ENCODE measurements at places on chromosomes 1 and 21. TPM values are rescaled to one million over a fixed set of nuclear protein-coding genes. Genes with fewer than 3 reads are reported as not detected.

- no peak overlapping the region for H3K27ac ChIP-seq
- DNase-seq: no peak
- H3K27me3 ChIP-seq: peaks cover 93% of the 10 kb centered on the region
- H3K4me3 ChIP-seq: no peak overlapping the region
- H3K36me3 ChIP-seq: no peaks in the 10 kb centered on the region
- no peaks in the 10 kb centered on the region for H3K4me1 ChIP-seq
Observed at GRCh38 chr1:22606161-22606560, 30.3 kb upstream of the C1QA start.

DNA sequence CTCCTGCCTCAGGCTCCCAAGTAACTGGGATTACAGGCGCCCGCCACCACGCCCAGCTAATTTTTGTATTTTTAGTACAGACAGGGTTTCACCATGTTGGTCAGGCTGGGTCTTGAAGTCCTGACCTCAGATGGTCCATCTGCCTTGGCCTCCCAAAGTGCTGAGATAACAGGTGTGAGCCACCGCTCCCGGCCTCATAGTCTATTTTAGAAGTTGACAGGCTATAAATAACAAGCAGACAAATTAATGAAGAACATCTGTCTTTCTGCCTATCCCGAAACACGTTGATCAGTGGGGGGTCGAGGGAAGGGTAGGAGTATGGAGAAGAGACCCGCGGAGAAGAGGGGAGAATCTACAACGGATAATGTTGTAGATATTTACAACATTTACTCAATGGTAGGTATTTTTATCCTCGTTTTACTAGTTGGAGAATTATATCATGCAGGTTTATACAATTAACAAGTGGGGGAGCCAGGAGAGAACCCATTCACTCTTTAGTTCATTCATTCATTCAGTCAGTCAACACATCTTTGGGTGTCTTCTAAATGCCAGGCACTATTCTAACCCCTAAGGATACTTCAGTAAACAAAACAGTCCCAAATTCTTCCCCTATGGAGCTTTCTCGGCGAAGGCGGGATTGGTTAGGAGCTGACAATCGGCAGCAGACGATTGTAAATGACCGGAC, 497 bp upstream of the IFNAR2 start:
- peak overlapping the region; percentile 96 for H3K27ac ChIP-seq
- H3K27me3 ChIP-seq: no peaks in the 10 kb centered on the region
- peak overlapping the region; percentile 99 for H3K4me3 ChIP-seq
- H3K4me1 ChIP-seq: peaks cover 22% of the 10 kb centered on the region
- no peaks in the 10 kb centered on the region for H3K36me3 ChIP-seq

GRCh38 chr1:222522105-222522915, 25.6 kb downstream of the HHIPL2 start:
- no peak overlapping the region for H3K27ac ChIP-seq
- no peak overlapping the region for H3K4me3 ChIP-seq
- no peaks in the 10 kb centered on the region for H3K27me3 ChIP-seq

CCDC190 gene
- not detected for total RNA-seq

DNA sequence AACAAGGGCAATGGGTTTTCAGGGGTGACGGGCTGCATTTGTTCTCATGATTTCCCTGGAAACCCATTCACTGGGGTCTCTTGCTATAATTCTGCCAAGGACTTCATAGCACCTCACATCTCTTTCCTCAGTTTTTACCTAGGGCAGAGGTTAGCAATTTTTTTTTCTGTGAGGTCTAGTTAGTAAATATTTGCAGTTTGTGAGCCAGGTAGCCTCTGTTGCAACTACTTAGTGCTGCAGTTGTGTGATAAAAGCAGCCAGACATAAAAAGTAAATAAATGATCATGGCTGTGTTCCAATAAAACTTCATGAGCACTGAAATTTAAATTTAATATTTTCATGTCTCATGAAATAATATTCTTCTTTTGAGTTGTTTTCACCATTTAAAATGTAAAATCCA, 37.7 kb downstream of the IFI44 start:
- no peaks in the 10 kb centered on the region for H3K36me3 ChIP-seq
- H3K27me3 ChIP-seq: no peaks in the 10 kb centered on the region
- H3K4me1 ChIP-seq: no peaks in the 10 kb centered on the region
- DNase-seq: no peak

MEAF6 gene
- total RNA-seq: 68.7 TPM

GRCh38 chr1:162165528-162165927, 96.0 kb downstream of the NOS1AP start:
- H3K27me3 ChIP-seq: no peaks in the 10 kb centered on the region
- DNase-seq: no peak
- H3K4me3 ChIP-seq: no peak overlapping the region
- H3K36me3 ChIP-seq: no peaks in the 10 kb centered on the region
- H3K4me1 ChIP-seq: peaks cover 9% of the 10 kb centered on the region
- no peak overlapping the region for H3K27ac ChIP-seq

RHD gene
- total RNA-seq: not detected

GRCh38 chr21:41250519-41250918, 66.1 kb upstream of the FAM3B start:
- peaks cover 94% of the 10 kb centered on the region for H3K36me3 ChIP-seq
- no peak overlapping the region for H3K27ac ChIP-seq
- H3K4me1 ChIP-seq: peaks cover 19% of the 10 kb centered on the region
- peak; percentile 63 for DNase-seq
- no peaks in the 10 kb centered on the region for H3K27me3 ChIP-seq

GRCh38 chr1:44934791-44935190, 51.6 kb downstream of the EIF2B3 start:
- no peak overlapping the region for H3K27ac ChIP-seq
- peaks cover 4% of the 10 kb centered on the region for H3K36me3 ChIP-seq
- no peaks in the 10 kb centered on the region for H3K4me1 ChIP-seq
- H3K27me3 ChIP-seq: no peaks in the 10 kb centered on the region

KPRP gene
- not detected for total RNA-seq

Data from stomach (tissue), 19 donors.